ENCODE measurements at places on chromosomes 12 and 14.

DNA sequence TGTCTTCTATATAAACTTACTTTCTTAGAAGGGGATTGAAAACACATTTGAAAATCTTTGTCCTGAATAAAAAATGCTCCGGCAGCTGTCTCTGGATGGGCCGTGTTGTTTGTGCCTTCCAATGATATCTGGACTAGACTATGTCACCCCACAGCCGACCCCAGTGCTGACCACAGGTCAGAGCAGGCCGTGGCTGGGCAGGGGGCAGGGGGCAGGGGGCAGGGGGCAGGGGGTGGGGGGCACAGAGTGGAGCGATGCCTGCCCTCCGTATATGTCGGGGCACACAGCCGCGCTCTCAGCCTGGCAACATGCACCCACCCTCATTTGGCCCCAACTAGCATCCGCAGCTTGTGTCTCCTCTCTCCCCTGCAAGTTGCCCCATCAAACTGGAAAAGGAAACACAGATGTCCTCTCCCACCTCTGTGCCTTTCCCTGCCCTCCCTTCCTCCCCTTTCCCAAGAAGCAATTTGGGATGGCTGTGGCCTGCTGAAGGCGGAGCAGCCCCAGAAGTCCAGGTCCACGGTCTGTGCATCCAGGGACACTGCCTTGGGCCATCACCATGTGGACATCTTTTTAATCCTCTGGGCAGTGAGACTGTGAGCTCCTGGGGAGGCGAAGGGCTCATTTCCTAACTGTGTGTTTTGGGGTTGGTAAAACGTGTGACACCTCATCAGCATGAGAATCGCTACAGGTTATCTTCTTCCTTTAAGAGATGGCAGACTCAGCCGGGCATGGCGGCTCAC is 295.7 kb upstream of the RTL1 start:
- ATAC-seq, result no peak

- ATAC-seq, result no peak
Measured at GRCh38 chr12:81332054-81332453, 254.2 kb downstream of the ACSS3 start.

GRCh38 chr12:1907652-1908611 is 10.5 kb downstream of the CACNA2D4 start:
- ATAC-seq, result no peak

GRCh38 chr14:105444859-105445258 is 25.2 kb downstream of the MTA1 start:
- ATAC-seq, result no peak

- ATAC-seq, result no peak
Measured at GRCh38 chr14:102352213-102352612, 10.5 kb downstream of the CINP start.

- ATAC-seq, result no peak
Measured at GRCh38 chr14:102231476-102232347, 73.3 kb downstream of the MOK start.

DNA sequence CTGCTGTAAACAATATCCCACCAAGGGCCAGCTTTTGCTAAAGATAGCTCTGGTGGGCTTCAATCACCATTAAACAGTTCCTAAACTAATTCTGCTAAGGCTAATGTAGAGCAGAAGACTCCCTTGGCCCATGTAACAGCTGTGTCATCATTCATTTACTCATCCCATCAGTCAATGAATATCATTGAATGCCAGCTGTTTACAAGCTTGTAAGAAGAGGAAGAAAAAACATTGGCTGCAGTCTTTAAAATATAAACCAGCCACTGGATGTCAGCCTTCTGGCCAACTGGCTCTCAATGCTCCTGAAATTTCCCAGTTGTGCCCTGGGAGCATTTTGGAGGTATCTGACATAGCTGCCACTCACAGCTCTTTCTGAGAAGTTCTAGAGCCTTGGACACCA is 18.0 kb upstream of the MAP3K9 start:
- ATAC-seq, result no peak

DNA sequence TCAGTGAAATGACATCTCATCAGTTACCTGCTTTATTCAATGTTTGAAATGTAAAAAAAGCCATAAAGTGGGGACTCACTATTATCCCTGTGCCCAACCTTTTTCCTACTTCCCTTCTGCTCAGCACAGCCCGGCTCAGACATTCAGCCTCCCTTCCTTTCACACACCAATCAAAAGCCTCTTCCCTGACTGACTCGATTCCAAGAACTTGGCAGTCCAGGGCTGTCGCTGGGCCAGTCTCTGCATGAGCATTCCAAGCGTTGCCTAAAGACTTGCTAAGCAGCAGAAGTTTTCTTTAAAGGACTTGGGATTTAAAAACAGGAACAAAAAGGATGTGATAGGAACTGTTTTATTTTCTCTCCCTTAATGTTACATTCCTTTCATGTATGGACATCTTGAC is 22.7 kb downstream of the ITPR2 start:
- no peak for ATAC-seq

DNA sequence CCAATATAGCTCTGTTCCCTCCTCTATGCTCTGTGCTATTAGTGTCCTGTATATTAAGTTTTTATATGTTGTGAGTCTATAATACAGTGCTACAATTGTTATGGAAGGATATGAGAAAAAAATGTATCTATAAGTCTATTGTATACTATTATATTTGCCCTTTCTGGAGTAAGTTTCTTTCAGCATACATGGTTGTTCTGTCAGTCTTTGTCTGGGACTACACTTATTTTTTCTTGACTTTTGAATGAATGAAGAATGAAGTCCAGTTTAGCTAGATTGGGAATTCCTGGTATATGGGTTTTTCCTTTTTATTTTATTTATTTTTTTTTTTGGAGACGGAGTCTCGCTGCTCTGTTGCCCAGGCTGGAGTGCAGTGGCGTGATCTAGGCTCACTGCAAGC is 76.0 kb upstream of the DNM1L start:
- no peak for ATAC-seq

DNA sequence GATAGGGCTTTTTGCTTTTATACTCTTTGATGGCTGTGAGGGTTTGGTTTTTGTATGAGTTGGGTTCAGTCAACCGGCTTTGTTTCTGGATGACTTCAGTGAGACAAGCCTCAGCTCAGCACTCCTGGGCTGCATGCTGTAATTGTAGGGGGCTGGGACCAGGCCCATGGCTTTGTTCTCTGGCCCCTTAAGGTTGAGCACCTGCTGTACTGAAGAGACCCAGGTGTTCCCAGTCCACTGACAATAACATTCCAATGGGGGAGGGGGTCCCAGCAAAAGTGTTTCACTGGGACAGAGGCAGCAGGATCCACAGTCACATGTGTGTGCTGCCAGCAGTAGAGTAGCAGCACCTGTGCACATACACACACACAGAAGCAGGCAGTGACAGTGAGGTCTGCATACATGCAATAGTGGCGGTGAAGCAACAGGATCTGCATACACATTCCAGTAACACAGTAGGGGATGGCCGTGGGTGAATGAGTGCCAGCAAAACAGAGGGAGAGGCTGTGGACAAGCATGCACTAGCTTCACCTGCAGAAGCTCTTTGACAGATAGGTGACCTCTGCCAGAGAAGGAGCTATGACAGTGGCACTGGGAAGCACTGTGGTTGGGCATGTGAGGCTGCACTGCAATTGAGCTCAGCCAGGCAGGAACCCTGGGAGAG is 240.4 kb downstream of the ASCL1 start:
- ATAC-seq, result no peak

GRCh38 chr12:124434354-124434753 is 133.1 kb downstream of the NCOR2 start:
- no peak for ATAC-seq

DNA sequence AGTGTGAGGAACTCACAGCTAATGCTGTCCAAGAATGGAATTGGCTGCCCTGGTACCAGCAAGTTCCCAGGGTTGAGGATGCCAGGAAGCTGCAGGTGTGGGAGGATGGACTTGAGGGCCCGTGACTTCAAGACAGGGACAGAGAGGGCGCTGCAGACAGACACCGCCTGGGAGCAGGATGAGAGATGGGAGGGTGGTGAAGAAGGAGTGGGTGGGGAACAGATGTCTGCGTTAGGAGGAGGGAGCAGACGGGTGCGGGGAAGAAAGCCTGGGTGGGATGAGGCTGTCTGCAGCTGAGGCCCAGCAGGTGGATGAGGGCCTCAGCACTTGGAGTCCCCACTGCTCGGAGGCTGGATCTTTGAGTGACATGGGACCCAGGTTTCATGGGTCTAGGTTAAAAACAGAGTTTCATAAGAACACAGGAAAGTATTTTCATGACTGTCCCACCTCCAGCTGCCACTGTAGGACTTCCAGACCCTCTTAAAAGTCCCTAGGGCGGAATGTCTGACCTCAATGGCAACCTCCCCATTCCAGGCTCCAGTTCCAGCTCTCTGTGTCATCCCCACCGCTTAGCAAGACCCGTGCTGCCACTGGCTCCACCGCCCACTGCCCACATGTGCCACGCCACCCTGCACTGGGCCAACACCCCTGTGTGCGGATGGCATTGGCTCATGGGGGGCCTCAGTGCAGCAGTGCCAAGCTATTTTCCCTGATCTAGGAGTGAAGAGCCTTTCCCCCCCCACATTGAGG is 70.3 kb upstream of the SCN8A start:
- ATAC-seq, result no peak

- ATAC-seq, result no peak
Measured at GRCh38 chr12:125331342-125332052, 266.3 kb downstream of the AACS start.

GRCh38 chr12:68332728-68333630 is 817 bp upstream of the MDM1 start:
- ATAC-seq, result no peak

DNA sequence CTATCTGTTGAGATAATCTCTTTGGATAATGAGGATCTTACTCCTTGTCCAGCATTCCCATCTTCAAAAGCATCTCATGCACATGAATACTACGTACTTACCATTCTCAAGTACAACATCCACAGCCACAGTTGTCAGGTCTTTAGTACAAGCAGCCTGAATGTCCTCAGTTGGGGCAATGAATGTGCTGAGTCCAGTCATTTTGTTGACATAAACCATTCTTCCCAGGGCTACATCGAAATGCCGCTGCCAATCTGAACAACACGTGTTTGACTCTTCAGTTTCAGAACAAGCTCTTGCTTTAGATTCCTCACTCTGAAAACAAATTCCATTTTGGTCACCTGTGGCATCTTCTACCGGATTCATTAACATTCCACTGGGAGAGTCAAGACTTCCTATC is 5.0 kb downstream of the MLH3 start:
- no peak for ATAC-seq

DNA sequence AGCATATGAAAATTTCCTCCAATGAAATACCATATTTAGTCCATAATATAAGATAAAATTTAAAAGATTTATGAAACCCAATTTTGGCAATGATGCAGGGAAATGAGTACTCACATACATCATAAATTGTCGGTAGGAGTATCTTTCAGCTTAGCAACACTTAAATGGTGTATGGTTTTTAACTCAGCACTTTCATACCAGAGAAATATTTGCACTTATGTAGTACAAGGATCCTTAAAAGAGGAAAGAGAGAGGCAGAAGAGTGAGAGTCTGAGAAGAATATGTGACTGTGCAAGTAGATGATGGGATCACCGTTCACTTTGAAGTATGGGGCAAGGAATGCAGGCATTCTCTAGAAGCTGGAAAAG is 379.3 kb upstream of the DCN start:
- no peak for ATAC-seq

DNA sequence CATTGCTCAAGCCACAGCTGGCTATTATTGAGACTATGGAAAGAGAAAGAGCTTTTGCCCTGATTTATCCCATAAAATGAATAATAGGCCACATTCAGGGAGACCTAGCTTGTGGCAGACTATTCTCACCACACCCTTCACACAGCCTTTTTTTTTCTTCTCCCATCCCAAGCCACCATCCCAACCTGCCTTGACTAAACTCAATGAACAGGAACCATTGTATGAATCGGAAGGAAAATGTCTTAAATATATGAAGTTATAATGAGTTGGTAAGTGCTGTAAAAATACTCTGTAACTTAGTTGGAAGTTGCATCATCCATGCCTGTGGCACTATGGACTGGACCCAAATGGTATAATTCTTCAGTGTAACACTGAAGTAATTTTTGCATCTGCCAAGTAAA is 338.4 kb downstream of the RAD51B start:
- no peak for ATAC-seq

- no peak for ATAC-seq
Measured at GRCh38 chr12:71524626-71525025, 85.0 kb downstream of the LGR5 start.

GRCh38 chr14:99459481-99460100 is 21.1 kb downstream of the SETD3 start:
- no peak for ATAC-seq

DNA sequence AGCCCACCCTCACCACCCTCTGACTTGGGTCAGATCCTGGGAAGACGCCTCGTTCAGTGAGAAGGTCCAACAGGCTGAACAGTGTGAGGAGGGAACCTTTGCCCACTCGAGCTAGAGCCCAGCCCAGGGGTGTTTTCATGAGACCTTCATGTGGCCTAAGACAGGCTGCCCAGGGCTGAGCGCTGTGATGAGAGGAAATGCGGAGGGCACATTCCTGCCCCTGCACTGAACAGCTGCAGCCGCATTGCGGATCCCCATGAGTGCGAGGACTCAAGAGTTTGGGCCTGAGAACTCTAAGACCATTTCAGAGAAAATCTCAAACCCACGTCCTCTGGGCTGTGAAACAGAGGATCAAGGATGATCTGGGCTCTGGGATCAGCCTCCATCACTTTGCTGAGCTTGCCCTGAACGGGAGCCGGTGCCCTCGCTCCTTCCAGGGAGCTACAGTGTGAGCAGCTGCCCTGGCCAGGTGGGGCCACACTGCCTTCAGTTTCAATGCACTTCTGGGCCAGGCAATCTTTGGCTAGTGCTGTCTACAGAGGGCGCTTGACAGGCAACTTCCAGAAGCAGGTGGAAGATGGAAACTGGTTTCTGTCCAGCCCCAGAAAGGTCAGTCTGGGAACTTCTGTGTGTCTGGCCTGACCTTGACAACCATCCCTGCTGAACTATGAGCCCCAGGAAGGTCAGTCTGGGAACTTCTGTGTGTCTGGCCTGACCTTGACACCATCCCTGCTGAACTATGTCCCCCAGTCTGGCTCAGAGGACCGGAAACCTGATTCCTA is 43.5 kb upstream of the P2RX7 start:
- ATAC-seq, result no peak

DNA sequence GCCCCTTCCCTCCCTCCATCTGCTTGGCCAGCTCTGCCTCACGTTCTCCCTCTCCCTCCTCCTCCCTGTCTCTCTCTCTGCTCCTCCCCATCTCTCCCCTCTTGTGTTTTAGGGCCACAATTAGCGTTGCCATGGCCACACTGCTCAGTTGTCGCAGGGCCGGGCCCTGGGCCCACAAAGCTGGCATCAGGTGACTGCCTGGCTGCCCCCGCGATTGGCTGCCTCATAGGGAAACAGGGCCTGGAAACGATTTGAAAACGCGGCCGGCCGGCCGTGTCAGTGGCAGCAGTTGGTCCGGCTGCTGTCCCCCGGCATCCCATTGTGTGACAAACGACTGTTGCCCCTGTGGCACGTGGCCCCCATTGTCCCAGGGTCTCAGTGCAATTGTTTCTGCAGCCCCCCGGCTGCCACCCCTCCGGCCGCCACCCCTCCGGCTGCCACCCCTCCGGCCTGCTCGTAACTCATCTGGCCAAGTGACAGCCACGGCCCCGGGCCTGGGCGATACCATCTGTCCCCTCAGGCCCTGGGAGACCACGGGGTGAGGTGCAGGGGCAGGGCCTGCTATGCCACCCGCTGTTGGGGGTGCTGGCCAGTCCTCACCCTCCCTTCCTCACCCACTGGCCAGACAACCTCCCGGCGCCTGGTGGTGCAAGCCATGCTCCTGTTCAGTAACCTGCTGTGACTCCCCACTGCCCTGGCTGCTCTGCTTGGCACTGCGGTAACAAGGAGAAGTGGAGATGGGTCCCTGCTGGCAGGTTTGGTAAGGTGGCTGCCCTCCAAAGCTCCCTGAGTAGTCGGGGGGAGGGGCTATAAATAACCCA is 17.4 kb downstream of the FOXN4 start:
- no peak for ATAC-seq

GRCh38 chr12:115794659-115795081 is 482.8 kb downstream of the MED13L start:
- ATAC-seq, result no peak
